Activated CD4-positive, alpha-beta T cell treated with anti-CD3 and anti-CD28 coated beads, Interleukin-10, Interleukin-2, amounts not matched to agents 100 ng/mL and 50 ng/mL, durations not matched to agents 16 hours and 8 hours (primary cell): ENCODE measurements at places on chromosomes 7 and 10.

- peak; percentile 90 for DNase-seq
Observed at GRCh38 chr10:2949948-2950354, 117.4 kb upstream of the PFKP start.

GRCh38 chr7:87458148-87458547, 17.3 kb downstream of the ABCB4 start:
- DNase-seq, result no peak

DNA sequence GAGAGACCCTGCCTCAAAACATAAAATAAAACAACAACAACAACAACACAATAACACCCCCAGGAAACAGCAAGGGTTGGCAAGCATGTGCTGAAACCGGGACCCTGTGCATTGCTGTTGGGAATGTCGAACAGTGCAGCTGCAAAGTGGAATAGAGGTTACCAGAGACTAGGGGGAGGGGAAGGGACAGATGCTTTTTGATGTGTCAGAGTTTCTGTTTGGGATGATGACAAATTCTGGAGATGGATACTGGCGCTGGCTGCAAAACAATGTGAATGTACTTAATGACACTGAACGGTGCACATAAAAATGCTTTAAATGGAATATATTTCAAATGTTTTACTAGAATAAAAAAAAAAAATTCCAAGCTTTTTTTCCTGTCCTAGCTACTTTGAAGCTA, 241.8 kb downstream of the TEX36 start:
- DNase-seq, result no peak

- no peak for DNase-seq
Observed at GRCh38 chr7:89681448-89681847, 472.8 kb upstream of the STEAP1 start.
